ENCODE measurements at places on chromosomes 3 and 15. TPM values are rescaled to one million over a fixed set of nuclear protein-coding genes. Genes with fewer than 3 reads are reported as not detected.

Gene OSTN
- not detected for total RNA-seq

Gene KNG1
- not detected for total RNA-seq

Gene KCNH8
- total RNA-seq, result not detected

Gene IQCF2
- not detected for total RNA-seq

GRCh38 chr3:50825841-50826240, 151.1 kb downstream of the DOCK3 start:
- DNase-seq, result no peak

DNA sequence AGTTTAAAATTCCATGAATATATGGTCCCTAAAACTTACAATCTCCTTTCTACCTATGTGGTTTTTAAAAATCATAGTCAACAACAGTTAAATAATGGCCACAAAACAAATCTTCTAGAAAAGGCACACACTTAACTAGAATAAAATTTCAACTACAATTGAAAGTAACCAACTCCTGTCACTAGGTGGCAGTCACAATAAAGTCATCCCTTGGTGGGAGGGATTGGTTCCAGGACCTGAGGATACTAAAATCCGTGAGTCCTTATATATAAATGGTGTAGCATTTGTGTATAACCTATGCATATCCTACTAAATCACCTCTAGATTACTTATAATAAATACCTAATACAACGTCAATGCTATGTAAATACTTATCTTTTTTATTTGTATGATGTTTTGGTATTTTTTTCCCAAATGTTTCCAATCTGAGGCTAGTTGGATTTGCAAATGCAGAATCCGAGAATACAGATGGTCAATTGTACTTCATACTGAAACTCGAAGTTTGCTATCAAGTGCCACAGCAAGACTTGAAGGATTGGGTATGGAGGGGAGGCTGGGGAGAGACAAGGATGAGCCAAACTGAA, 172.6 kb downstream of the FMN1 start:
- DNase-seq, result no peak

GRCh38 chr15:77667338-77668234, 34.9 kb upstream of the LINGO1 start:
- DNase-seq, result no peak

GRCh38 chr3:130688697-130689470, 57.7 kb downstream of the PIK3R4 start:
- no peak for DNase-seq
